ENCODE measurements at places on chromosomes 3 and 15.

DNA sequence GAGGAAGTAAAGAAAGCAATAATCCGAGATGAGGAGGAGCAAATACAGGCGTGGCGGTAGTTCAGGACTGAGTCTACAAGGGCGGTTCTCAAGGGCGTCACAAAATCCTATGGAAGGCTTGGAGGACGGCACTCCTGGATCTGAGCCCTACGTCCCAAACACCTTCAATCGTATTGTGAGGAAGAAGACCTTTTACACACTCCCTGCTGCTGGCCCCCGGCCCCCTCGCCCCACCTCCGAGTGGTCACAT lies 747 bp downstream of the PLD1 start:
- DNase-seq: peak; percentile 84

DNA sequence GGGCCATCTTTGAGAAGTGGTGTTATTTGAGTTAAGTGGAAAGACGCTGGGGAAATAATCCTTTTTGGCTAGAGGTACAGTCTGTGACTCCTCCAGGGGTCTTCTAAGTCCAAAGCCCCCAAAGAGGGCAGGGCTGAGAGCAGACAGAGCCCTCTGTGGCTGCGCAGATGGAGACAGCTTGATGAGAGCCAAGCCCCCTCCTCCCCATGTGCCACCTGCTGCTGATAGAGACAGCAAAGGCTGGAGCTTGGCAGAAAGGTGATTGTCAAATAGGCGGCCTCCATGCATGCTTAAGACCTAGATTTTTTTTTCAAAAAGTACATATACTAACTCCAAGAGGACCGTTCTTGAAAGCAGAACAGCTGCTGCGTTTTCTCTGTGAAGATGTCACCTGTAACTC lies 72.4 kb downstream of the CRYGS start:
- no peak for DNase-seq

DNA sequence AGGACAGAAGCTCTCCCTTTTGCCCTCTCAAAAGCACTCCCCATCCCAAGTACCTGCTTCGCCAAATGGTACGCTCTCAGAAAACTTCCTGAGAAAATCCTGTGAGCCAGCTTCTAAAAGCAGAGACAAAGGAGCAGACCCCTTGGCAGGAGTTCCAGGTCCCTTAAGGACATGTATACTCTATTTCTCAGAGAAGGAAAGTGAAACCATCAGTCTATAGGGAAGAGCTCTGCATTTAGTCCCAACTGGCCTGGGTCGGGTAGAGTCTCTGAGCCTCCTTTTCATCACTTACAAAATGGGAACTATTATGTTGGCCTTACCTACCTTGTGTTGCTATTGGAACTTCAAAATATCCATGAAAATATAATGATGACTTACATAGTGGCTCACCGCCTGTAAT lies 19.7 kb downstream of the DAPK2 start:
- no peak for DNase-seq

GRCh38 chr15:64152507-64153387 lies 1.2 kb downstream of the SNX22 start:
- no peak for DNase-seq

DNA sequence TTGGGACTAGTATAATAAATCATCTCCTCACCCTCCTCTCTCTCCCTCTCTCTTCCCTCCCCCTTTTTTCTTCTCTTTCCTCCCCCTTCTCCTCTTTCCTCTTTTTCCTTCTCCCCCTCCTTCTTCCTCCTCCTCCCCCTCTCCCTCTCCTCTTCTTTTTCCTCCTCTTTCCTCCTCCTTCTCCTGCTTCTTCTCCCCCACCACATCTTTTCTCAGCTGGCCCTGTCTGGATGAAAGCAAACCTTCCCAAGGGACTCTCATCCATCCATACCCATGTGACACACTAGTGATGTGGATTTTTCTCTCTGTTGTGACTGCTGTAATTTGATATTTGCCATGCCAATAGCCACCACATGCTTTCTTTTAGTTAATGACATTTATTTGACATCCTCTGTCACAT lies 127.2 kb downstream of the EBLN2 start:
- DNase-seq: no peak

GRCh38 chr15:88161636-88162035 lies 94.9 kb downstream of the NTRK3 start:
- no peak for DNase-seq

- peak; percentile 9 for DNase-seq
Observed at GRCh38 chr15:57957113-57957512, 108.4 kb downstream of the ALDH1A2 start.

GRCh38 chr15:99645951-99646350 lies 80.2 kb downstream of the MEF2A start:
- no peak for DNase-seq

DNA sequence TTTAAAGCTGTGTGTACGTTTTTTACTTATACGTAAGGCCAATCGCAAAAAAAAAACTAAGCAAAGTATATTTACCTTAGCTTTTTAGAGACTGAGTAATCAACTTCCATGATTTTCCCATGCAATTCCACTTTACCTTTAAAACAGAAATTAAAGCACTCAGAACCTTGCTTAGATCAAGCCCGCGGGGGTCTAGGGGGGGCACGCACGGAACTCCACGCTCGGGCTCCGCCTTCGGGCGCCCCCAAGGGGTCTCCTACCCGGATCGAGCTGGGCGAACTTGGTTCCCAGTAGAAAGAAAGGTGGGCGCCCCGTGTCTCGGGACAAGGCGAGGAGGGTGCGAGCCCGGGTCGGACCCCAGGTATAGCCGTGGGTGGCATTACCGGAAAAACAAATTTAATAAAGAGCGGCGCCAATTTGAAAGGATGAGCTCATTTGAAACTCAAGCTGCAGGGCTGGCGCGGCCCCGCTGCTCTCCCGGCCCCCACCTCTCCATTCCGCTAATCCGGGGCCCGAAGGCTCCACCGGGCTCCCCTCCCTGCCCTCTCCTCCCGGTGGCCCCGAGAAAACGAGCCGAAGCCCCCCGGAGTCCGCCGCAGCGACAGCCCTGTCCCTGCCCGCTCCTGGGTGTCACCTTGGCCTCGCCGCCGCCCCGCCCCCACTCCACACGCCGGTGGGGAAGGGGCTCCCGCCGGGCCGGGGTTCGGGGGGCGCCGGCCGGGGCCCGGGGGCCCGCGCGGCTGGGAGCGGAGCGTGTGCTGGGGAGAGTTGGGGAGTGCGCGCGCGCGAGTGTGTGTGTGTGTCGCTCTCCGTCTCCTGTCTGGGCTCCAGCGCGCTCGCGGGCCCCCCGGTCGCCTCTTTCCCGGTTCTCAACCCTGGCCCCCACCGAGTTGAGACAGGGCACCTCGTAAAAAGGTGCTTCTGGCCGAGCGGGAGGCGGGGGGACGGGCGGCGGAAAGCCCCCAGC lies 1.5 kb downstream of the IGF2BP2 start:
- peak; percentile 75 for DNase-seq

DNA sequence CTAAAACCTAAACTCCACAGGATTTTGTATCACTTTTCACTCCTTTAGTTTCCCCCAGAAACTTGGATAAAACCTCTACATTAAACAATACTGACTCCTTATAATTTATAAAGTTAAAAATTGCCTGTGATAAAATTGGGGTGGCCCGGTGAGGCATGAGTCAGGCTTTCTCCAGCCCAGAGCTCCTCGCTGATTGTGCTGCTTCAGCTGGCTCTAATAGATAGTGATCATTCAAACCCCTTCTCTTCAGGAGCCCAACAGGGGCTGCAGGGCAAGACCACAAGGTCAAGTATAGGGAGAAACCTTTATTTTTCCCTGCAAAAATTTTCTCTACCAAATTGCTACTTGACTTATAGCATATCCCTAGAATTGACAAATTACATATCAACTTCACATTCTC lies 308.2 kb downstream of the PLCL2 start:
- DNase-seq: no peak

DNA sequence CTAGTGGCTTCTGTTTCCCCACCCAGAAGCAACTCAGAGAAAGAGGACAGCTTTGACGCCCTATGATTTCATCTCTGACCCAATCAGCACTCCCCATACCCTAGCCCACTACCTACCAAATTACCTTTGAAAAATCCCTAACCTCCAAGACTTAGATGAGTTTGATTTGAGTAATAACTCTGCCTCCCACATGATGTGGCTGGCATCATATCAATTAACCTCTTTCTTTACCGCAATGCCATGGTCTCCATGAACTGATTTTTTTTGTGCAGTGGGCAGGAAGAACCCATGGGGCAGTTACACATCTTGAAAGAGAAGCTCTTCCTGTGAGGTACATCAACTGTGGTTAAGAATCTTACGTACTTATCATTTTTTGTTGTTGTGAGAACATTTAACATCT lies 25.5 kb upstream of the APOD start:
- DNase-seq: no peak

GRCh38 chr3:138862924-138863775 lies 28.4 kb upstream of the PIK3CB start:
- DNase-seq: peak; percentile 89
